ENCODE measurements at places on chromosomes 1 and 21.

GRCh38 chr1:182700351-182700709, 15.9 kb upstream of the RGS8 start:
- no peak for DNase-seq

- DNase-seq: no peak
Measured at GRCh38 chr1:3127738-3128137, 58.7 kb downstream of the PRDM16 start.

- no peak for DNase-seq
Measured at GRCh38 chr1:236979149-236979900, 24.9 kb downstream of the MT1HL1 start.

DNA sequence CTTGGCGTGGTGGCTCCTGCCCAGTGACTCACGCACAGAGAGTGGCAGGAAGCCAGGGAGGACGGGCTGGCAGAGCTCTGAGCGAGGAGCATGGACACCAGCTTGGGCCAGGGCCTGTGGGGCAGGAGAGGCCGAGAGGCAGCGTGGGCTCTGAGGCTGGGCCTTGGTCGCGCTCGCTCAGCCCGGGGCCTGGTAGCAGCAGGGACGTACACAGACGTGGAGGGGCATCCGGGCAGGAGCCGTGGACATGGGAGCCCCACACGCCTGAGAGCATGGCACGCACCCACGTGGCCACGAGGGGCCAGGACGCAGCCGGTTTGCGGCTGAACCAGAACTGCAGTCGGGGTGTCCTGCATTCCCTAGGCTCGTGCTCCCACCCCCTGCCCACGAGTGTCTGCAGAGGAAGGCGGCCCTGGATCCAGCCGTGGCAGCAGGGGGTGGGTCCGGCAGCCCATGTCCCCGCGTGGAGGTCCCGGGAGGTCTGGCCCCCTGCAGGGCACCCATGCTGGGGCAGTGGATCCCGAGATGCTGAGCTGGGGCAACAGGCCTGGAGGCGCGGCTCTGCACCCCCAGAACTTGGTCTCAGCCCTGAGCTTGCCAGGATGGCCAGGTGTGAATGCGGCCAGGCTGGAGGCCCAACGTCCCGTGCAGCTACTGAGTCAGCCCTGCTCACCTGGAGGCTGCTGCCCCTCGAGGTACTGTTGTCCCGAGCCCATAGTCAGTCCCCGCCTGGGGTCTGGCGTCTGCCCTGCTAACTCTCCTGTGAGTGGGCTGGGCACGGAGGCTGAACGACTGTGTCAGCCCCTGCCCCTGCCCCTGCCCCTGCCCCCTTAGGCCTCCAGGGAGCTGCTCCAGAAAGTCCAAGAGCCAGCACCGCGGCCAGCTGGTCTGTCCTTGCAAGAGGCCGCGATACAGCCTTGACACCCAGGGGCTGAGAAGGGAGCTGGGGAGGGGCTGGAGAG, 61.6 kb downstream of the SLX9 start:
- DNase-seq: no peak

DNA sequence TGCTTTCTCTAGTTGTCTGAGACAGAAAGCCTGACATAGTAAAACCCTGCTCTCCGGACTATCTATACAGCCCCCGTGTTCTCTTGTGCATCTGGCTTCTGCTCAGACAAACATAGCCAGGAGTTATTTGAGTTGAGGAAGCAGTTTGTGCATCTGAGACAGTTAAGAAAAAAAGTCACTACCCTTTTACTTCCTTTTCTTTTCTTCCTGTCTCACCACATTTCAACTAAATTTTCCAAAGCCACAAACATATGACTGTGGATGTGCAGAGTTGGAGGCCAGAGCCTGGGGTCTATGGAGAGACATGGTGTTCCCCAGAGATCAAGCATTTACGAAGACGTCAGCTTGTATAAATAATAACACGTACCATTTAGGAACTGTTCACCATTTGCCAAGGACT, 158.5 kb upstream of the FGGY start:
- DNase-seq: no peak

GRCh38 chr1:240712014-240712731, 100.2 kb upstream of the GREM2 start:
- no peak for DNase-seq

- no peak for DNase-seq
Measured at GRCh38 chr1:178491721-178492120, 5.0 kb downstream of the CLEC20A start.

DNA sequence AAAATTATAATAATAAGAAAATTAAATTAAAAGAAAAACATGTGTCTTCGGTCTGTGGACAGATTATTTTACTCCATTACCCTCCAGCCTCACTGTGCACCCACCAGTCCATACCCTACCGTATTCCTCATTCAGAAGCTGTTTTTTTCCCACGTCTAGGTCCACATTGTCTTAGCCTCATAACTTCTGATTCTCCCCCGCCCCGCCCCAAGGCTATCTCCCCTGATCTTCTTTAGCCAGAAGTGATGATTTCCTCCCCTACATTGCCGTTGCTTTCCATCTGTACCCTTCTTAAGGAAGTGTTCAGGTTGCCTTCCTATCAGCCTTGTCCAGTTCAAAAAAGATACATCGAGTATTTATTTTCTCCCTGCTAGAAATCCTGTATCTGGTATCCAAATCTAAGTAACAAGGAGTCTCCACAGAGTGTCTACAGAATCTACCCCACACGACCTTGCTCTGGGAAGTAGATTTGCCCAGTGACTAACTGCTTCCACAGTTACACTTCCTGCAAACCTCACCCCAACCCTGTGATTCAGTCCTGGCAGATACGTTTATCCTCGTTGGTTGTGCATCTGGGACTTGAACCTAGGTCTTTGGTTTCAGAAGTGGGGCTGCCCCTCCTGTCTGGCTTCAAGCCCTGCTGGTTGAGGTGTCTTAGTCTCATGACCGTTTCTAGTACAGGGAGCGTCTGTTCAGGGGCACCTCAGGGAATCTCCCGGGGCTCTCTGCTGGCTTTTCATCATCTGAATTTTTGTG, 470.2 kb downstream of the CAMTA1 start:
- no peak for DNase-seq

Data from activated CD4-positive, alpha-beta T cell treated with anti-CD3 and anti-CD28 coated beads, Interleukin-2, amount 50 U/mL, for 48 hours (primary cell).